ENCODE measurements at places on chromosomes 2 and 18.

- no peak for DNase-seq
Measured at GRCh38 chr18:49708662-49709346, 104.5 kb downstream of the ACAA2 start.

DNA sequence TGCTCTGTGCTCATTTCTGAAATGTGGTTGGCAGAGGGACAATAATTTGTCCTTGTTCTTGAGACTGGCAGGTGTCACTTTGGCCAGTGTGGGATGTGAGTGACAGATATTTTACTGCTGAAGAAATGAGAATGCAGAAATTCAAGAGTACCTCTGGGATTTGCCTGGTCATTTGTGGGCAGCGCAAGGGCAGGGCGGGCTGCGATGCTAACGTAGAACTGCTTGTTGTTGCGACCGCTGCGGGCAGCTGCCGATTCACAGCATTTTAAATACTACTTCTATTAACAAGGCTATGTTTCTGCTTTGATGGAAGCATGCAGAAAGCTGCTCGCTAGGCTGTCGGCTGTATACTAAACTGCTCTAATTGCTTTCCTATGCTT is 268.6 kb downstream of the FIGN start:
- DNase-seq = peak; percentile 6

- no peak for DNase-seq
Measured at GRCh38 chr2:70658476-70658875, 104.8 kb upstream of the TGFA start.

GRCh38 chr2:220143336-220143735 is 515.9 kb downstream of the SLC4A3 start:
- no peak for DNase-seq

- DNase-seq = no peak
Measured at GRCh38 chr2:205800773-205801172, 118.5 kb downstream of the NRP2 start.

DNA sequence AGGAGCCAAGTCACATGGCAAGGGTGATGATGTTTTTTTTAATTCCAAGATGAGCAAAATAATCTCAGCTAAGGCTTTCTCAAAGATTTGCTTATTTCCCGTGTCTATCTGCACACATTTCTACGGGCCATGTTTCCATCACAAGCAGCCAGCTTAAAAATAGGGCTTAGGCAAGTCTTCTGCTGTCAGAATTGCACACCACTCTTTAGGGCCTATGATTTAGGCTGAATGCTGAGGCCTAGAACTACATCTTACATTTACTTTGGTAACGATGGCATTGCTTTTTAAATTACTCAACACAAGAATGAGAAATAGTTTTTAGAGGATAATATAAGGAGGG is 144.2 kb downstream of the RNF144A start:
- no peak for DNase-seq

- DNase-seq = no peak
Measured at GRCh38 chr2:59589881-59590280, 963.6 kb downstream of the BCL11A start.

- DNase-seq = no peak
Measured at GRCh38 chr2:144508172-144508851, 11.6 kb downstream of the ZEB2 start.

Measured in stromal cell of bone marrow (primary cell).